ENCODE measurements at places on chromosomes 2 and 18.

GRCh38 chr18:33573193-33573592, 4.8 kb upstream of the ASXL3 start:
- DNase-seq: no peak

DNA sequence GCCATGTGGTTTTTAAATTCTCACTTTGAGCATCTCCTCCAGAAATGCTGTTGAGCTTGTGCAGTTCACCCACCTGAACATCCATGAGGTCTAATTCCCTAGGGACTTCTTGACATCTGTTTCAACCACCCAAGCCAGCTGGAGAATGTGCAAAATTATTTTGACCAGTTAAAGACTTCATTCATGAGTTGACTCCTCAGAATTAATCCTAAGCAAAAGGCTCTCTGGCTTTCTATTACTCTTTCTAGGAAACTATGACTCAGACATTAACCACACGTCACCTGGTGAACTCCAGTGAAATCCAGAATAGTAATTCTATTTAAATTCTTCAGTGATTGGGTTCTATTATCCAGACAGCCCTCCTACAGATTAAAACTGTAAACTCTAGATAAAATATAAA, 247.5 kb downstream of the NBAS start:
- no peak for DNase-seq

GRCh38 chr2:170155723-170156253, 22.2 kb upstream of the MYO3B start:
- no peak for DNase-seq

- DNase-seq: no peak
Observed at GRCh38 chr2:237556773-237557632, 9.4 kb upstream of the PRLH start.

- DNase-seq: no peak
Observed at GRCh38 chr2:73963385-73964120, 21.2 kb upstream of the TET3 start.

DNA sequence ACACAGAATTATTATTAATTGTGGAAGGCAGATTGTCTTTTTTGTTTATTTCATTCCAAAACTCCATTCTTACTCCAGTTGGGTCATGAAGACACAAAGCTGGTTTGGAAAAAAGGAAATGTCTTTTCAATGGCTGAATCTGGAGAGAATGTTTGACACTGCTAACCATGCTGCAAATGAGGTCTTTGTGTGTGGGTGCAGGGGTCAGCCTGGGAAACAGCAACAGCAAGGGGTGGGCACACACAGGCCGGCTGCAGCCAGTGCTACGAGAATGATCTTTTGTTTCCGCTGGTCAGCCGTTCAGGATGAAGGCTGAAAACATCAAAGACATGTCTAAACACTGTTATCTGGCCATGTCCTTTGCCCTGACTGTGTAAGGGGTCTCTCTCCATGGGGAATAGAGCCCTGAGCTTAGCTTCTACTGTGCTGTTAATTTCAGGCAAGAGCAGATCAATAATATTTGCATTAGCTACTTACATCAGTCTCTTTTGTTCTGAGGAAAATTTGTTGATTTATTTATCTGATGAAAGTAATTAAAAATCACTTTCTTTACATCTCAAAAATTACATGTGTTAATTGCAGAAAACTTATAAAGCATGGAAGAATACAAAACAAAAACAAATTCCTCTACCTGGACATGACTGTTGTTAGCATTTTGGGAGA, 33.3 kb upstream of the E2F6 start:
- DNase-seq: no peak

GRCh38 chr2:159998961-159999360, 63.5 kb downstream of the PLA2R1 start:
- DNase-seq: no peak

DNA sequence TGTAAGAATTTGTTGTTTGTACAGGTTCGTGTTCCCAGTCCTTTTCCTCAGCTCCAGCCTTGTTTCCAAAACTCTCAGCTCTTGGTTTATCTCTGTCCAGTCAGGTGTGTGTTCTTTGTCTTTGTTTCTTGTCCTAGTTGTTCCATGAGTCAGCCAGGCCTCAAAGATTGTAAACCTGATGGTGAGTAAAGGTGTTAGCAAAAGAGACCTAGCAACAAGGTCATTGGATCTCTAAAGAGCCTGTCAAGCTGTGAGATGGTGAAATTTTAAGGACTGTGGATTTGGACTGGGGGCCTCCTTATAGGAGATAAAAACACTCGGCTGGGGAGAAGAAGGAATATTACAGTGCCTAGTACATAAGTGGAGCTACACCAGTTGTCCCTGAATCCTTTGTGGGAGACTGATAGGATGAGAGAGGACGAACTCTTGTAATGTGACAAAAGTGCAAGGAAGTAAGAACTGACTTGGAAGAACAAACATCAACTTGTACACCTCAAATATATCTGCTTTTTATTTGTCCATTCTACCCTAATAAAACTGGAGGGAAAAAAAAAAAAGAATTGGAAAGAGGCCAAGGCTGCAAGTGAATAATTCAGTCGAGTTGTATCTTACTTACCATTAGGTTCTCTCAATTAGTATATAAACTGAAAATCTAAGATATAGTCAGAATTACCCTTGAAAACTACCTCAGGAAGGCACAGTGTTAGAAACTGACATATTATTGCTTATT, 37.2 kb downstream of the ITGA6 start:
- DNase-seq: no peak

- DNase-seq: no peak
Observed at GRCh38 chr2:40033781-40034180, 254.7 kb upstream of the THUMPD2 start.

DNA sequence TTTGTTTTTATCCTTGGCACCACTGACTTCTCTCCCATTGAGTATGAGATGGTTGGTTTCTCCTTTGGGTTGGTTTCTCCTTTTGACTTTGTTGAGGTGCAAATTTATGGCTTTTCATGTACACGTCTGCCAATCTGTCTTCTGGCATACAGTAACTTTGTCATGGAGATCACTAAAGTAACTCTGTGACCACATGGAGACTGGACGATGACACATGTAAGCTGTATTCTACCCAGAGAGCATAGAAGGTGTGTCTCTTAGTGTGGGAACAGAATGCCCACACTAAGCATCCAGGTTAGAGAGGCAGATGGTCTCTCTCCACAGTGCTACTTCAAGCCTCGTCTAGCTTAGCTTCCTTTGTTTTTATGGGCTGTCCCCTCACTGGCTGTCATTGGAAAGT, 897.5 kb downstream of the SUCLG1 start:
- DNase-seq: no peak

DNA sequence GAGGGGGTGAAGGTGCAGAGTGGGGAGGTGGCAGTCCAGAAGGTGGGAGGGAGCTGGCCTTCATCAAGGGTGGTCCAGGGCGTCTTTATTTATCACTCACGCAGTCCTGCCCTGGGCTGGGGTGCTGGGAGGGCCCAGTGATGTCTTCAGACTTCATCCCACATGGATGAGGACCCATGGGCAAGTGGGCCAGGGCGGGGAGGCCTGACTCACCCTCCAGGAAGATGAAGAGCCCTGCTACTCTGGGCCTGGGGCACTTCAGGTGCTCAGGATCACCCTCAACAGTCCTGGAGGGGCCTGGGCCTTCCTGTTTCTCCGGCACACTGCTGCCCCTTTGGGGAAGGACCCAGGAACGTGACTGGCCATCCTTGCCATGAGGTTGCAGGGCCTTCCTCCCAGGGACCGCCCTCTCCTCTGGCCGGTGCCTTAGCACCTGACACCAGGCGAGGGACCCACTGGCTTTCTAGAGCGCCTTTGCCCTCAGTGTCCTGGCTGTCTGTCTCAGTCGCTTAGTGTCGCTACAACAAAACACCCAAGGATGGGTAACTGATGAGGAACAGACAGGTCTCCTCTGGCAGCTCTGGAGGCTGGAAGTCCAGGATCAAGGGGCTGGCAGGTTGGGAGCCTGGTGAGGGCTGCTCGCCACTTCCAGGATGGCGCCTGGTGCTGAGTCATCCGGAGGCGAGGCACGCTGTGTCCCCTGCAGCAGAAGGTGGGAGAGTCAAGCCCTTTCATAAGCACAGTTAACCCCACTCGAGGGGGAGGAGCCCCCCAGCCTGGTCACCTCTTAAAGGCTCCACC, 57.8 kb upstream of the HS6ST1 start:
- DNase-seq: no peak

GRCh38 chr2:130263606-130264005, 65.4 kb upstream of the TUBA3E start:
- DNase-seq: no peak

- DNase-seq: no peak
Observed at GRCh38 chr18:35786365-35787042, 186.0 kb upstream of the RMP24 start.
